ENCODE measurements at places on chromosomes 13 and 19.
A peak's percentile ranks its signal among the peaks of the same experiment; 100 is the strongest.

GRCh38 chr13:84985860-84986259, 813.4 kb downstream of the SLITRK6 start:
- DNase-seq = no peak

- DNase-seq = no peak
These were observed 20.3 kb downstream of the FBN3 start for GRCh38 chr19:8129061-8129618.

DNA sequence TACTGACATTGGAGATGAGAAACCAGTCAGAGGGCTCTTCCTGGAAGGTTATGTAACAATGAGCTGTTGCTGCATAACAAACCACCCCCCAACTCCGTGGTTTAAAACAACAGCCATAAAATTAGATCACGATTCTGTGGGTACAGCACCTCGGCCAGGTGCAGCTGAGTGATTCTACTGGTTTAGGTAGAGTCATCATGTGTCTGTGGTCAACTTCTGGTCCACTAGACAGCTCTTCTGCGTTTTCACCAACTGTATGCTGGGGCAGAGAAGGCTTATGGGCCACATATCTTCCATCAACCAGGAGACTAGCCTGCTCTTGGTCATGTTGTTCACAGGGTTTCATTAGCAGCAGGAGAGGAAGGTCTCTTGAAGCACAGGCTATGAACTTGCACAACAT, 585.5 kb downstream of the KCTD12 start:
- DNase-seq = no peak

- peak; percentile 50 for DNase-seq
These were observed 33.9 kb downstream of the CCNE1 start for GRCh38 chr19:29845574-29846176.

DNA sequence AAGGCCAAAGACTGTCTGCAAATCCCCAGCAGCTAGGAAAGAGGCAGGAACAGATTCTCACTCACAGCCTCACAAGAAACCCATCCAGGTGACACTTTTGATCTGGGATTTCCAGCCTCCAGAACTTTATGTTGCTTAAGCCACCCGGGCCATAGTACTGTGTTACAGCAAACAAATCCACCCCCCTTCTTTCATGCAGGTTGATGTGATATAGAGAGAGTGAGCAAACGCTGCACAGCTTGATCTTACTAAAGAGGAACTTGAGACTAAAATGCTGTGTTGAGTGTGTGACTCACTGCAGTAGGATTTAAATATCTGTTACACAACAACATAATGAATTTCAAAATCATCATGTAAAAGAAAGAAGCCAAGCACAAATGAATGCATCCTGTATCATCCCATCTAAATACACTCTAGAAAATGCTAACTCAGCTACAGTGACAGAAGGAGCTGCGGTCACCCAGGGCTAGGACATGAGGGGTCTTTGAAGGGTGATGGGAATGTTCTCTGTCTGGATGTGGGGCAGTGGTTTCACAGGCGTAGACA, 32.2 kb downstream of the RCBTB2 start:
- no peak for DNase-seq

GRCh38 chr13:58960888-58961287, 1202.8 kb downstream of the DIAPH3 start:
- DNase-seq = no peak

DNA sequence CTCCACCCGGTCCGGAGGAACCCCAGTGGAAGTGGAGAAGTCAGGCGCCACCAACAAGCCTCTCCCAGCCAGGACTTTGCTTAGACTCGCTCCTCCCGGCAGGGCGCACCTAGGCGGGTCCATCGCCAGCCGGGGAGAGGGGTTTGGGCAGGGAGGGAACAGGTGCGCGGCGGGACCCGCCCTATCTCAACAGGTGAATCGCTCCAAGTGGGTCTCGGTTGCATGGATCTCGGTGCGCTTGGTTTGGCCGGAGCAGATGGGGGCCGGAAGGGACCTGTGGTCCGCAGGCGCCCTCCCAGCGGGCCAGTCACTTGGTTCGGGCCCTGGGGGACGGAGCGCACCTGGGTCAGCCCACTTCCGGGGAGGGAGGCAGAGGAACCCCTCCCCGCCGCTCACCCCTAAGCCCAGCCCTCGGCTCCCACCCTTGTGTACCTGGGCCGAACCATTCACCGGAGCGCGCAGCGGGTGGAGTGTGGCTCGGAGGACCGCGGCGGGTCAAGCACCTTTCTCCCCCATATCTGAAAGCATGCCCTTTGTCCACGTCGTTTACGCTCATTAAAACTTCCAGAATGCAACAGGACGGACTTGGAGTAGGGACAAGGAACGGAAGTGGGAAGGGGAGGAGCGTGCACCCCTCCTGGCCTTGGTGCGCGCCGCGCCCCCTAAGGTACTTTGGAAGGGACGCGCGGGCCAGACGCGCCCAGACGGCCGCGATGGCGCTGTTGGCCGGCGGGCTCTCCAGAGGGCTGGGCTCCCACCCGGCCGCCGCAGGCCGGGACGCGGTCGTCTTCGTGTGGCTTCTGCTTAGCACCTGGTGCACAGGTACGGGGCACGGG, at the start of gene LSR:
Gene LSR, plus strand, starts transcription at position 693 of the 836 bp plus-strand sequence. Its CDS starts 21 bp downstream, at position 714.
- no peak for DNase-seq

All from left hindlimb (tissue), 1 donor.